HTR-8/SVneo (cell line): ENCODE measurements at places on chromosomes 6 and 20.

GRCh38 chr6:16316741-16317251, 78.4 kb downstream of the GMPR start:
- peak; percentile 58 for DNase-seq

- no peak for DNase-seq
Measured at GRCh38 chr20:54203281-54203680, 4.6 kb upstream of the PFDN4 start.

DNA sequence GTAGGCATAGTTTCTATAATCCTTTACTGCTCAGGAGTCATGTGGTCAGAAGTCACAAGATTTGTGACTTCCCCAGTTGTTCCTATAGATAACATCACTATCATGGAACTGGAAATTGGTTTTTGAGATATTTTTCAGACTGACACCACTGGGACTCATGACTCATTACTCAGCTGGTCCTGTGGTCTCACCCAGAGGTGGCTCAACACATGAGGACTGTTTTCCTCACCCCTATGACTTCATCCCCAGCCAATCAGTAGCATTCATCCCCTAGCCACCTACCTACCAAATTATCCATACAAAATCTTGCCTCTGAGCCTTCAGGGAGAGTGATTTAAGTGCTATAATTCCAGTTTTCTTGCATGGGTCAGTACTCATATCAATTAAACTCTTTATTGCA, 1217.7 kb downstream of the EPHA7 start:
- no peak for DNase-seq

GRCh38 chr20:8386991-8387390, 254.9 kb downstream of the PLCB1 start:
- no peak for DNase-seq

DNA sequence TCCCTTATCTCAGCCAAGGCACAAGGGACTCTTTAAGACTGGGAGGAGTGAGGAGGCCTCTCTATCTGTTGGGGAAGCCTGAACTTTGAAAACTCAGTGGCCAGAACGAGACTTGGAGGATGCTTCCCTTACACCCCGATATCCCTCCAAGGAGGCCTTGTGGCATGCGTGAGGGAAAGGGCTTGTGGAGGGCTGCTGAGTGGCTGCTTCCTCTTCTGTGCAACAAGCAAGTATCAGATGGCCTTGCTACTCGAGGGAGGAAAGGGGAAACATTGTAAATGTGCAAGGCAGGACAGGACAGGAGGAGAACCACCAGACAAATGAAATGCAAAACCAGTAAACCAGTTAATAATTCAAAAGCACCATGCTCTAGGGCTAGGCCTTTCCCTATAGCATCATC, 306.5 kb upstream of the MAP3K7 start:
- no peak for DNase-seq

DNA sequence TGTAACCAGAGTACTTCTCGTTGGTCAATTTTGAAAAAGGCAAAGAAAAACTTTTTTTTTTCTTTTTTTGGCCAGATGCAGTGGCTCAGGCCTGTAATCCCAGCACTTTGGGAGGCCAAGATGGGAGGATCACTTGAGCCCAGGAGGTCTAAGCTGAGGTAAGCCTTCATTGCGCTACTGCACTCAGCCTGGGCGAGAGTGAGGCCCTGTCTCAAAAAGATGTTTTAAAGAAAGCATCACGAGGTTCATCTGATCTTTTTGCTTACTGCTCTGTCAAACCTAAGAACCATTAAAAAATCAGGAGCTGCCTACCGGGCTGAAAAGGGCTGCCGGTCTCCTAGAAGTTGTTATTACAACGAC, 607 bp downstream of the LYRM2 start:
- DNase-seq = no peak

GRCh38 chr20:10854976-10855375, 181.2 kb upstream of the JAG1 start:
- no peak for DNase-seq

DNA sequence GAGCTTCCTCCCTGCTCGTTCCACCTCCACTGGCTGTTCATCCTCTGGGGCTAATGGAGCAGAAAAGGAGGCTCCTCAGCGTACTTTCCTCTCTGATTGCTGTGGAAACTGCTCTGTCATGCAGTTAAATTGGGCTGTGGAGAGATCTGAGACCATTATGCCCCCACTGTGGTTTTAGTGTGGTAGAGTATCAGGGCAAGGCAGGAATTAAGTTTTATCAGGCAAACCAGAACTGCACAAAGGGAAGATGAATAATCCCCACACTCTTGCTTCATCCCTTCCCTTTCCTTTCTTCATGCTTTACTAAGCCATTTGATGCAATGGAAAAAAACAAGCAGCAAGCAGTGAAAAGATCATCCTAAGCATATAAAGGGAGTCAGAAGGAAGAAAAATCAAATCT, 11.9 kb upstream of the ME1 start:
- DNase-seq = no peak

- no peak for DNase-seq
Measured at GRCh38 chr20:2385496-2385895, 4.8 kb downstream of the TGM6 start.

DNA sequence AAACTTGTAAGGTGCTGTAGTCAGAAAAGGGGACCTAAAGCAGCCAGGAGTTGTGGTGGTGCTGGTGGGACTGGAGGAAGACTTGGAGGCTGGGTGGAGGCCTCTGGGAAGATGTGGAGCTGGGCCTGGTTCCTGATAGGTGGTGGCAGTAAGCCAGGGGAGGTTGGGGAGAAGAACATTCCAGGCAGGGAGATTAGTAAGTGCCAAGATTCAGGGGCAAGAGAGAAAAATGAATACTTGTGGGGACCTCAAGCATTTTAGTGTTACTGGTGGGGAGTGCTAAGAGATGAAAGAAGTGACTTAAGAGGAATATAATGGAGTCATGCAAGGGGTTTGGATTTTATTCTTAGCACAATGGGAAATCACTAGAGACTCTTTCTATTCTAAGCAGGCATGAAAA, 79.0 kb upstream of the B3GAT2 start:
- DNase-seq = no peak

DNA sequence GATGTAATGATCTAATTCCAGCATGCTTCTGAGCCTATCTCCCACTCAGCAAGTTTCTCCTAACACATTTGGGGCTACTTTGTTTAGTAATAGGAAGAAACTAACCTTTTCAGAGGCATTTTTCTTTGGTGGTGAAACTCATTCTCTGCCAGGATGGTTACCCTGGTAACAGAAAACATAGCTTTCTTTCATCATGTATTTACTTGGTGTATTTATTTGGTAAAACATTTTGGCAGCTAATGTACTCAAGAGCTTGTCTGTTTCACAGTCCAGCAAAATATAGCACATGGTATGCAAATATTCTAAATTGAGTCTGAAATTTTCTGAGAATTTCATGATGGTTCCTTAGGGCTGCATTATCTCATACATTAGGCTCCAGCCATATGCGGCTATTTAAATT, 100.0 kb downstream of the SLC35B3 start:
- no peak for DNase-seq

- DNase-seq = no peak
Measured at GRCh38 chr6:94498099-94498498, 1078.7 kb upstream of the EPHA7 start.

DNA sequence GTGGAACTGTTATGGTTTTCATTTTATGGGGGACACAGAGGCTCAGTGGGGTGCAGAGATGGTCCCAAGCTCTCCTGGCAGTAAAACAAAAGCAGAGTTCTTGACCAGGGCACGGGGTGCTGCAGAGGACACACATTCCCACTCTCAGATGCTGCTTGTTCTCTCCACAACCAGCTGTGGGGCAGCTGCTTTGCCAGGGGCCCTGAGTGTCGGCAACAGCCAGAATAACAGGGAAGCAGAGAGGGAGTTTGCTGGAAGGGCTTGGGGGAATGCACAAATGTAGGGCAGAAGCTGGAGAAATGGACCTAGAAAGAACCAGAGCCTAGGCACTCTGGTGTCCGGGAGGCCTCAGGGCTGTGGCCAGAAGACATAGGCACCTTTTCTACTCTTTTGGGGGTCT, 93.7 kb downstream of the CDH26 start:
- no peak for DNase-seq

GRCh38 chr6:128979071-128979470, 96.1 kb downstream of the LAMA2 start:
- no peak for DNase-seq

DNA sequence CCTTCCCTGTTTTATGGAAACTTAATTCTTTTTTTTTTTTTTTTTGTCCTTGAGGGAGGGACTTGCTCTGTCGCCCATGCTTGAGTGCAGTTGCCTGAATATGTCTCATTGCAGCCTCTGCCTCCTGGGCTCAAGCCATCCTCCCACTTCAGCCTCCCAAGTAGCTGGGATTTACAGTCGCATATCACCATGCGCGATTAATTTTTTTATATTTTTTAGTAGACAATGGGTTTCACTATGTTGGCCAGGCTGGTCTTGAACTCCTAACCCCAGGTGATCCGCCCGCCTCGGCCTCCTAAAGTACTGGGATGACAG, 654 bp downstream of the TMEM14C start:
- DNase-seq = no peak

DNA sequence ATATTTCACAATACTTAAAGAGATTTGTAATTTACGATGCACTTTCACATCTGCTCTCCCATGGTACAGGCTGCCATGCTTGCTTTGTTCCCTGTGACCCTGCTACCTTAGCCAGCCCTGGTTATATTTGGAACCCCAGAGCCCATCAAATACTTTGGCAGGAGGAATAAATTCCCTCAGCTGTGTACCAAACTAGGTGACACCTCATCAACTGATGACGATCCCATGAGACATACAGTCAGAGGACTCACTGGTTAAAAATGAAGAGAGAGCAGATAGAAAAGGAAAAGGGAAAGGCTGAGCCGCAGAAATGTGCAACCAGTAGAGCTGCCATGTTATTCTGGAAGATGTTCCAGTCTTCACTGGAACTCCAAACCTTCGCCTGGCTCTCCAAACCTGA, 120.0 kb downstream of the SIM1 start:
- DNase-seq = no peak

- DNase-seq = no peak
Measured at GRCh38 chr20:2759143-2759542, 41.3 kb downstream of the CPXM1 start.

GRCh38 chr6:137717074-137718073, 149.7 kb upstream of the TNFAIP3 start:
- DNase-seq = no peak

DNA sequence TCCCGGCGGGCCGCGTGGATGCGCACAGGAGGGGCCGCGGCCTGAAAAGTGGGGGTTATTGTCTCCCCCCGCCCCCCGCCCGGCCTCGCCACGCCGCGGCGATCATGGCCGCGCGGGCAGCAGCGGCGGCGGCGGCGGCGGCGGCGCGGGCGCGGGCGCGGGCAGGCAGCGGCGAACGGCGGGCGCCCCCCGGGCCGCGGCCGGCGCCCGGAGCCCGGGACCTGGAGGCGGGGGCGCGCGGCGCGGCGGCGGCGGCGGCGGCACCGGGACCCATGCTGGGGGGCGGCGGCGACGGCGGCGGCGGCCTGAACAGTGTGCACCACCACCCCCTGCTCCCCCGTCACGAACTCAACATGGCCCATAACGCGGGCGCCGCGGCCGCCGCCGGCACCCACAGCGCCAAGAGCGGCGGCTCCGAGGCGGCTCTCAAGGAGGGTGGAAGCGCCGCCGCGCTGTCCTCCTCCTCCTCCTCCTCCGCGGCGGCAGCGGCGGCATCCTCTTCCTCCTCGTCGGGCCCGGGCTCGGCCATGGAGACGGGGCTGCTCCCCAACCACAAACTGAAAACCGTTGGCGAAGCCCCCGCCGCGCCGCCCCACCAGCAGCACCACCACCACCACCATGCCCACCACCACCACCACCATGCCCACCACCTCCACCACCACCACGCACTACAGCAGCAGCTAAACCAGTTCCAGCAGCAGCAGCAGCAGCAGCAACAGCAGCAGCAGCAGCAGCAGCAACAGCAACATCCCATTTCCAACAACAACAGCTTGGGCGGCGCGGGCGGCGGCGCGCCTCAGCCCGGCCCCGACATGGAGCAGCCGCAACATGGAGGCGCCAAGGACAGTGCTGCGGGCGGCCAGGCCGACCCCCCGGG, 637 bp downstream of the ARID1B start:
- peak; percentile 31 for DNase-seq

DNA sequence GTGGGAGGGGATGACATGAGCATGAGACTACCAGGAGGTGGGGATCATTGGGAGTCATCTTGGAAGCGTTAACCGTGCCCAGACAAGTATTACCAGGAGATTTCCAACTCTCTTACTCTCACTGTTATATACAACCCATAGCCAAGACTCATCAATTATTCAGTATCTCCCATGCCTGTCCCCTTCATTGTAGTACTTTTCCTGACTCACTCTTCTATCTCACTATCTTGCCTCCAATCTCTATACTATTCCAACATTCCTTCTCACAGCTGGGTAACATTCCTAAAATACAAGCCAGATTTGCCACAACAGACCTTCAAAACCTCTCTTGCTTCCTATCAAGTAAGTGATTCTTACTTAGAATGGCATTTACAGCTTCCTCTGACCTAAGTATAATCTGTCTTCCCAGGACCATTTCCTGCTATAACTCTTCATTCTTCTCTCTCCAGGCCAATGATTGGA, 226.3 kb upstream of the SMLR1 start:
- peak; percentile 41 for DNase-seq

DNA sequence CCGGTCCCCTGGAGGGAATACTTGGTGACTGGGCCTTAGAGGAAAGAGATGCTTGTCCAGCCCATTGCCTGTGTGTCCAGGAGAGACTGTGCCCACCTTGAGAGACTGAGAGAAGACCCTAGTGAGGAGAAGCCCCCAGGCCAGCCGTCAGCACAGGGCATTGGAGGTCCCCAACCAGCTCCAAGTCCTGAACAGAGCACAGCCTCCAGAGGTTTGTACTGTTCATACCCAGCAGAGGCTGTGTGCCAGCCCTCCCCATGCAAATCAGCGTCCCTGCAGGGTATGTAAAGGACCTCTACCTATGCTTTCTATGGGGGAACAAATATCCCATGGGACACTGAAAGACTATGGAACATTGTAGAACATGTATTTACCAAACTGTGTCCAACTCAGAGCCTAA, 8.4 kb downstream of the HLA-E start:
- no peak for DNase-seq

DNA sequence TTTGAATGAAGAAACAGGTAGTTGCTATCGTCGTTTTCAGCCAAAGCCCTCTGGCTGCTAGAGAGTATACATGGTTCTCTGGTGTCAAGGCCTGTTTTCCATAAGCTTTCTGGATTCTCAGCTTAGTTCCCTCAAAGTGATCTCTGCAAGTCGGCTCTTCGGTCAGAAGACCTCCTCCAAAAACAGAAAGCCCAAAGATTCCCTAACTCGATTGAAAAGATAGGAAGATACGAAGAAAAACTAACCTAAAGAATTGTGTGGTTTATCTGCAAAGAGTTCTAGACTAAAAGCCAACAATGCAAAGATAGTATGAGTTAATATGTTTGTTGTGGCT, 545 bp upstream of the ASCC3 start:
- DNase-seq = no peak

GRCh38 chr6:160315310-160315709, 32.9 kb upstream of the SLC22A3 start:
- DNase-seq = no peak

GRCh38 chr6:69232008-69232407, 564.8 kb downstream of the LMBRD1 start:
- DNase-seq = no peak
